ENCODE measurements at places on chromosomes 16 and 17.

DNA sequence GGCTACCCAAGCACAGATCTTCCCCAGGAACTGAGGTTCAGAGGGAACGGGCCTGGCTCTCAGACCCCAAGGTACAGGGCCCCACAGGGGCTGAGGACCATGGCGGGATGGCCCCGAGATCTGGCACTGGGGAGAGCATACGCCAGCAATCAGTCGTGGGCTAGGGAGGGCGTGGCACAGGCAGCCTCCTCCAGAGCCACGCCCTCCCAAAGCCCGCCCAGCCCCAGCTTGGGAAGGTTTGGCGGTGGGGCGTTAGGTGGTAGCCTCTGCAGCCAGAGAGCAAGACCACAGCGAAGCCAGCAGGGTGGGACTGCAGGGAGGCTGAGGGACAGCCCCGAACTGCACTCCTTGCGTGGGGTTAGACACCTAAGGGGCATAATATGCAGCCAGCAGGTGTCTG, 11.6 kb downstream of the WNT9B start:
- DNase-seq: no peak

DNA sequence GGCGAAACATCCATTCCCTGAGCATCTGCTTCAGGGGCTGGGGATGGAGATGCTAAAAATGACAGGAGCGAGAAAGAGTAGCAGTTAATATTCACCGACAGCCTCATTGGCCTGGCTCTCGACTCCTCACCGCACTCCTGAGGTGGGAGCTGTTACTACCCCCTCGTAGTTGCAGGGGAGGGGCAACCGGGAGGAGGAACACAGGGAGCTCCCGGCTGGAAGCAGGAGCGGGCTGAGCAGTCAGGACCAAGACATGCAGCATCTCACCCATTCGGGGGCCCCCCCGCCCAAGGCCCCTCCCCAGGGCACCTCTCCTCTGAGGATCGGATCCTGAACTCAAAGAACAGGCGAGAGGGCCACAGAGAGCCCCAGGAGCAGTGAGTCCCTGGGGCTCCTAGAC, 4.5 kb upstream of the ACSF3 start:
- DNase-seq: no peak

GRCh38 chr17:40675905-40676304, 10.9 kb upstream of the KRT222 start:
- DNase-seq: no peak

DNA sequence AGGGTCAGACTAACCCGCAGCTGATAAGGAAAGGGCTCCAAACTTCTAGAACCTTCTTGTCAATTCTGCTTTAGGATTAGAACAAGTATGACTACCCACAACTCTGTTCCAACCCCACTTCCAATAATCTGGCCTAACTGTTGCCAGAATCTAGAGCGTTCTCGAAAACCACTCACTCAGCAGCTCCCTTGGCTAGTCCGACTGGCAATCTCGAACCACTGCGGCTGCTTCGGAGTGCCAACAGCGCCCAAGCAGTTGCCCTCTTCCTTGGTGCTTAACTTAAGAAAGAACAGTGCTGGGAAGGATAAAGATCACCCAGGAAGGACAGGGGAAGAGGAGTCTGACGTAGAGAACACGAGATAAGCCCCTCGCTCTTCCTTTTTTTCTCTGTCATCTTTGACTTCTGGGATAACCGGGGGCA, 818 bp downstream of the DNAJC7 start:
- no peak for DNase-seq

- no peak for DNase-seq
These were observed 72.6 kb upstream of the RPL38 start for GRCh38 chr17:74130841-74131240.

- DNase-seq: no peak
These were observed 6.4 kb downstream of the AOC3 start for GRCh38 chr17:42857389-42857788.

GRCh38 chr16:88870608-88871348, 4.3 kb upstream of the PABPN1L start:
- no peak for DNase-seq

DNA sequence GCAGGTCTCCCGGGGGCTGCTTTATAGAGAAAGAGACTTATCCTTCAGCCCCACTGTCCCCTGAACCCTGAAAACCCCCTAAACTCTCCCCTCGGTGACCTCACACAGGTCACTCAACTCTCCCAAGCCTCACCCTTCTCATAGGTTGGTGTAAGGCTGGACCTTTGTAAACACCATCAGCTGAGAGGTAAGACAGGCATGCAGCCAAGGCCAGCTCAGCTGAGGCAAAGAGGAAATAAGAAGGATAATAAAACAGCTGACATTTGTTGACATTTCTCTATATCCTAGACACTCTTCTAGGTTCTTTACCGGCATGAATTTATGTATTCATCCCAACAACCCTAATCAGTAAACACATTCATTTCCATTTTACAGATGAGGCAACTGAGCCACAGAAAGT, 134.3 kb downstream of the CCT6B start:
- no peak for DNase-seq

GRCh38 chr16:74573622-74574021, 33.3 kb downstream of the GLG1 start:
- no peak for DNase-seq

GRCh38 chr16:24035127-24035842, 199.5 kb downstream of the PRKCB start:
- no peak for DNase-seq

- no peak for DNase-seq
These were observed 705 bp downstream of the KRABD2 start for GRCh38 chr17:8375738-8376259.

DNA sequence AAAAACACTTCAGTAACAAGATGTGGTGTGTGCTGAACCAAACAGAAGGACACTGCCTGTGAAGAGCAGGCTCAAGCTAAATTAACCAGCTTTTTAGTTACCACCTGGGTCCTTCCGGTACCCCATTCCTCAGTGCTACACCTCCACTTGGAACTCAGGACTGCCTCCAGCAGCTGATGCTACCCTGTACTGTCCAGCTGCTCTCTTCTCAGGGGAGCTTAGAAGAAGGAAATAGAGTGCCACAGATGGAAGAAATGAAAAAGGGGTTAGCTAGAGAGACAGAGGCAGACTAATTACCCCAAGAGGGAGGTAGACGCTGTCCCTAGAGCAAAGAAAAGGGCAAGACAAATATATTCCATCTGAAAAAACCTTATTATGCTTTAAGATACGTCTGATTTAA, 5.7 kb downstream of the MED13 start:
- no peak for DNase-seq

GRCh38 chr16:89107203-89107582, 13.5 kb downstream of the ACSF3 start:
- DNase-seq: no peak

DNA sequence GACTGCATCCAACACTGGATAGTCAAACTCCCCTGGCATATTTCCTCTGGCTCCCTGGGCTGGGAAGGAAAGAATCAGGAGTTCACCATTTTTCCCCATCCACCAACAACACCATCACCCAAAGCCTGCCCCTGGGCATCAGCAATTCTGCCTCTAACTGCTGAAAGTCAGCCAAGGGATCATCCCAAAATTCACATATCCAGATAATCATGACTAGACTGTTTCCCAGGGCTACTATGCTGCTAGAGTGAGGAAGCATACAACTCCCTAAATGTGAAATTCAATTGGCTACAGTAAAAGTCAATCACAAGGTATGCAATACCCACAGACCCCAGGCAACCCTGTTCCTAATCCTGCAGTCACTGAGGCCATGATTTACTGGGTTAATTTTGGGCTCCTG, 230.6 kb downstream of the C16orf95 start:
- DNase-seq: peak; percentile 70

GRCh38 chr16:50989047-50989446, 162.0 kb downstream of the SALL1 start:
- no peak for DNase-seq

- DNase-seq: no peak
These were observed 557.7 kb upstream of the CDH5 start for GRCh38 chr16:65808790-65809189.

DNA sequence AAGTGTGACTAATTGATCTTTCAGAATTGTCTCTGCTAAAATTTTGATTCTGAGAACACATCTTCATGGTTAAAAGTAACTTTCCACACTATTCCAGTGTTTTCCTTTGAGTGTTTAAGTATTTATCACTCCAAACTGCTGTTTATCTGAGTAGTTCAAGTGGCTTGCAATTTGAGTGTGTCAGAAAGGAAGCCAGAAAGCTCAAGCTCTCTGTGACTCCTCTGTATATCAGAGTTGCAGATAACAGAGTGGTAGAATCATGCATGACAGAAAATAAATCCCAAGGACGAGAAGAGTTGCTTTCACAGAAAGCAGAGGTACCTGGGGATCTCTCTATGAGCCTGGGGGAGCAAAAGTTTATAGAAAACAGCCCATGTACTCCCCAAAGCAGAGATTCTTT, 130.0 kb downstream of the CYB561 start:
- DNase-seq: no peak

DNA sequence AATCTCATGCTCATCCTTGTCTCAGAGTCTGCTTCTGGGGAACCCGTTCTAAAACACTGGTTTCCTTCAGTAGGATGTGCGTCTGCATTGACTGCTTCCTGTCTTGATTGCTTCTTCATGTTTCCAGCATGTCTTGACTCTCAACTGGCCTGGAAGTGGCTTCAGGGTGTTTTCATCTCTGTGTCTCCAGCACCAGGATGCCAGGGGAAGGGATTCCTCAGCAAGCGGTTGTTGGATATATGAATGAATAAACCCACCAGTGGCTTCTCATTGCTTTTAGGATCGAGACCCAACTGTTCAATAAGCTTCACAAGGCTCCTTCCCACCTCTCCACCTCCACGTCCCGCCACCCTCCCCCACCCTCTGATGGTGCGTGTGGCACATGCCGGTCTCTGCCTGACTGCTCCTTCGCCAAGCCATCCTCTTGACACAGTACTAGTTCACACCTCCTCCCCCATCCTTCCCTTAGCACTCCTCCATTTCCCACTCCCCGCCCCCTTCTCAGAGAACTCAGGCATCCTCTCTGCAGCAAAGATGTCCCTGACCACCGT, 14.1 kb upstream of the TNS4 start:
- no peak for DNase-seq

- DNase-seq: no peak
These were observed 112.9 kb downstream of the ABCC1 start for GRCh38 chr16:16062023-16062937.

- DNase-seq: peak; percentile 67
These were observed 67.3 kb downstream of the ANKRD11 start for GRCh38 chr16:89422905-89423630.

GRCh38 chr16:58670177-58670576, 14.4 kb downstream of the SLC38A7 start:
- DNase-seq: peak; percentile 40

DNA sequence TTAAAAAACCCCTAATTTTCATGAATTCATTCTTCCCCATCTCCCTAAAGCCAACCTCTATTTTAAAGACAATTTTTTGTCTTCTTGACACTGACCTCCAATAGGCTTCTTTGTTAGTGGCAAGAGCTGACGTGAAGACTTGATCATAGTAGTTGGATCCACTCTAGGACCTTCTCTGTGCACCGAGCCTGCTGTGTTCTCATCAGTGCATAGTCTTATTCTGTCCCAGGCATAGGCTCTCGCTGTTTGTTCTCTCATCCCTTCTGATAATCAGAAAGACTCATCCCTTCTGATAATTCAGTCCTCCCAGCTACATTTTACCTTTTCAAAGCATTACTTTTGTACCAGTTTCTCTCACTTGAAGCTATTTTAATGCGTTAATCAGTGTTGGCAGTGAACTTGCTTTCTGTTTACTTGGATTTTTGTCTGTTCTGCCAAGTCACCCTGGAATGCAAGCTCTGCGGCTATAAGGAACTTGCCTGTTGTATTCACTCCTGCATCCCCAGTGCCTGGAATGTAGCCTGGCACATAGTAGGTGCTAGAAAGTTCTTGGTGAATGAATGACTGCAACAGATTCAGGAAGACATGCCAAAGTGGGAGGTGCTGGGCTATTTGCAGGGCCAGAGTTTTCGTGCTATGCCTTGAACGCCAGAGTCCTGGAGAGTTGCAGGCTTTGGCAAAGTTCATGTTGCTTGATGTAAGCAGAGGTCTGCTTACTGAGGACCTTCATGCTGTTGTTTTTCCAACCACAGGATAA, 147.6 kb upstream of the MPHOSPH6 start:
- DNase-seq: no peak

DNA sequence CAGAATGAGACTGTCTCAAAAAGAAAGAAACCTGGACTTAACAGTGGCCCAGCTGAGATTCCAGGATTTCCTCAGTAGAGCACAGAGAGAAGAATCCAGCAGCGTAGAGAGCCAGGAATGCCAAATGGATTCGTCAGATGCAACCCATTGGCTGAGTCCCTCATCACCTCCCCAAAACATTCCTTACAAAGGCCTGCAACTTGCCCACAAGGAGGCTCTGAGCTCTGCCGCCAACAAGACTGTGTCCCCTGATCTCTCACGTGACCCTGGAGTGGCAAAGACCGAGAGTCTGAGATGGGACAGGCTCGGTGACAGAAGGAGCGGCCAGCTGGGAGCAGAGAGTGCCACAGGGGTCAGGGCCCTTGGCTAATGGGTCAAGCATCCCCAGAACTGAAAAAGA, 6.9 kb upstream of the CHMP6 start:
- DNase-seq: peak; percentile 98

Measured in EL (cell line).